Stomach (tissue), 19 donors: ENCODE measurements at places on chromosomes 1 and 21. TPM values are rescaled to one million over a fixed set of nuclear protein-coding genes. Genes with fewer than 3 reads are reported as not detected.
A peak's percentile ranks its signal among the peaks of the same experiment; 100 is the strongest.

DNA sequence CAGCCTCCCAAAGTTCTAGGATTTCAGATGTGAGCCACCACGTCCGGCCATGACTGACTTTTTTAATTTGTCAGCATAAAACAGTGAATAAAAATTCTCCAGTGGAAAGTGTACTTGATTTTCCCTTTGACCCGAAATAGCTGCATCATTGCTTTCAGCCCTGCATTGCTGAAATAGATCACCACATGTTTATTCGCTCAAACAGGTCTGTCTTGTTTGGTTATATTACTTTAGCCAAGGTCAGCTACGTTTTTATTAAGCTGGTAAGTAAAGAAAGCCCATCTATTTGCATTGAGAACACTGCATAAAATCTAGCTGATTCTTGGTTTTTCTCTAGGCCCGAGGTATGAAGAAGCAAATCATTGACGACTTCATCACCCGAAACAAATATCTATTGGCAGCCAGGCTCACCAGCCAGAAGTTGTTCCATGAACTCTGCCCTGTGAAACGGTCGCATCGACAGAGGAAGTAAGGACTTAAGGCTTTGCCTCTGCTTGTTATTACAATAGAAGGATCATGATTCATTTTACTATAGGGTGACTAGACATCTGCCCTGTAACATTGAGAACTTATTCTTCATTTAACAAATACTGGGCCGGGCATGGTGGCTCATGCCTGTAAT lies 25.6 kb downstream of the AGMAT start:
- no peaks in the 10 kb centered on the region for H3K27me3 ChIP-seq
- H3K4me1 ChIP-seq: no peaks in the 10 kb centered on the region
- peaks cover 56% of the 10 kb centered on the region for H3K36me3 ChIP-seq
- H3K4me3 ChIP-seq: no peak overlapping the region

Gene PUSL1
- total RNA-seq: 5.9 TPM

DNA sequence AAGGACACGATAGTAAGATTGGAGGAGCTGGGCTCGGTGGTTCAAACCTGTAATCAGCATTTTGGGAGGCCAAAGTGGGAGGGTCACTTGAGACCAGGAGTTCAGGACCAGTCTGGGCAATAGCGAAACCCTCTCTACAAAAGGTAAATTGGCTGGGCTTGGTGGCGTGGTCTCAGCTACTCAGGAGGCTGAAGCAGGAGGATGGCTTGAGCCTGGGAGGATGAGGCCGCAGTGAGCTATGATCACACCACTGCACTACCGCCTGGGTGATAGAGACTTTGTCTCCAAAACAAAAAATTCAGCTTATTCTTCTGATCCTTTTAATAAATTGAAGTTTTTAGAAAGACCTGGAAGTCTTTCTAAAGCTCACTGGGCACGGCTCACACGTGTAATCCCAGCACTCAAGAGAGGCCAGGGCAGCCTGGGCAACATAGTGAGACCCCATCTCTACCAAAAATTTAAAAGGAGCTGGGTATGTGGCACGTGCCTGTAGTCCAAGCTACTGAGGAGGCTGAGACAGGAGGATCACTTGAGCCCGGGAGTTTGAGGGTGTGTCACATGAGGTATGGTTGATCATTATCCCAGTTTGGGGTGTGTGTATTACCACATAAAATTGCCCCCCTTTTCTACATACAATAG lies 15.3 kb downstream of the MASP2 start:
- H3K4me3 ChIP-seq: no peak overlapping the region
- no peak for DNase-seq
- H3K27ac ChIP-seq: no peak overlapping the region
- no peaks in the 10 kb centered on the region for H3K27me3 ChIP-seq
- H3K4me1 ChIP-seq: no peaks in the 10 kb centered on the region
- peaks cover 33% of the 10 kb centered on the region for H3K36me3 ChIP-seq

DNA sequence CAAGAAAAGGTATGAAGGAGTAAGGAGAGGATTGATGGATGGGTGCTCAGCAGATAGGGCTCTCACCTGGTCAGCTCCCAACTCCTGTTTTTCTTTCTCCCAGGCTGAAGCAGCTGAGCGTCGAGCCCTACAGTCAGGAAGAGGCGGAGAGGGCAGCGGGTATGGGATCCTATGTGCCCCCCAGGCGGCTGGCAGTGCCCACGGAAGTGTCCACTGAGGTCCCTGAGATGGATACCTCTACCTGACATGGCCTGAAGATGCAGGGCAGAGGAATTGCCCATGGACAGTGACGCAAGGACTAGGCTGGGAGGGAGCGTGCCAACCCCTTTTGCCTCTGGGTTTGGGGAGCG lies 739 bp downstream of the ZNF593 start:
- H3K27ac ChIP-seq: no peak overlapping the region
- H3K4me3 ChIP-seq: peak overlapping the region; percentile 90
- peak; percentile 43 for DNase-seq
- peaks cover 25% of the 10 kb centered on the region for H3K4me1 ChIP-seq

Gene OR2T2
- not detected for total RNA-seq

- H3K4me3 ChIP-seq: no peak overlapping the region
- no peak for DNase-seq
- no peaks in the 10 kb centered on the region for H3K4me1 ChIP-seq
- H3K36me3 ChIP-seq: no peaks in the 10 kb centered on the region
Measured at GRCh38 chr1:234004591-234004990, 100.1 kb downstream of the SLC35F3 start.

Gene CD1E
- total RNA-seq: not detected

DNA sequence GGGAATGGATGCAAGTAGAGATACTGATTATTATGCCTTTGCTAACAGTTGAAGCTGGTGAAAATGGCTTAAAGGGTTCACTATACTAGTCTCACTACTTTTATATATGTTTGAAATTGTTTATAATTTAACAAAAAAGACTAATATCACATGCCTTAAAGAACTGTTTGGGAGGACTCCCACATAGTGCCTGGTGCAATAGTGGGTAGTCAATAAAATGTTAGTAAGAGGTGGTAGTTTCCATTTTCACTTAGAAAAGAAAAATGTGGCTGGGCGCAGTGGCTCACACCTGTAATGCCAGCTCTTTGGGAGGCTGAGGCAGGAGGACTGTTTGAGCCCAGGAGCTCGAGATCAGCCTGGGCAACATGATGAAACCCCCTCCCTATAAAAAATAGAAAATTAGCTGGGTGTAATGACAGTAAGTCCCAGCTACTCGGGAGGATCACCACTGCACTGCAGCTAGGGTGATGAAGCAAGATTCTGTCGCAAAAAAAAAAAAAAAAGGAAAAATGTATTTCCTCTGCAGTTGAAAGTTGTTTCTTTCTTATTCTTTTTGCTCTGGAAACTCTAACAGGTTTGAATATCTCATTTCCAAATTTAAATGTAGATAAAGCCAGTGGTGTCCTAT lies 24.5 kb downstream of the C21orf91 start:
- peak overlapping the region; percentile 74 for H3K27ac ChIP-seq
- no peak for DNase-seq
- peaks cover 11% of the 10 kb centered on the region for H3K36me3 ChIP-seq
- H3K4me1 ChIP-seq: no peaks in the 10 kb centered on the region
- no peak overlapping the region for H3K4me3 ChIP-seq

Gene GBP5
- 1.3 TPM for total RNA-seq

- H3K27me3 ChIP-seq: no peaks in the 10 kb centered on the region
- H3K4me1 ChIP-seq: no peaks in the 10 kb centered on the region
- no peaks in the 10 kb centered on the region for H3K36me3 ChIP-seq
- no peak overlapping the region for H3K27ac ChIP-seq
Measured at GRCh38 chr1:238191170-238191569, 300.4 kb upstream of the ZP4 start.

Gene APOBEC4
- total RNA-seq: not detected

- peak overlapping the region; percentile 99 for H3K27ac ChIP-seq
- no peak overlapping the region for H3K4me3 ChIP-seq
- H3K27me3 ChIP-seq: no peaks in the 10 kb centered on the region
- H3K4me1 ChIP-seq: peaks cover 99% of the 10 kb centered on the region
- peak; percentile 77 for DNase-seq
Measured at GRCh38 chr1:234725177-234726132, 115.5 kb upstream of the IRF2BP2 start.

- DNase-seq: no peak
- no peaks in the 10 kb centered on the region for H3K4me1 ChIP-seq
- no peak overlapping the region for H3K27ac ChIP-seq
- no peaks in the 10 kb centered on the region for H3K36me3 ChIP-seq
- no peaks in the 10 kb centered on the region for H3K27me3 ChIP-seq
Measured at GRCh38 chr1:23643736-23644554, 47.7 kb upstream of the RPL11 start.

GRCh38 chr1:114428083-114428754 lies 82.8 kb downstream of the TRIM33 start:
- H3K27ac ChIP-seq: no peak overlapping the region
- H3K36me3 ChIP-seq: peaks cover 58% of the 10 kb centered on the region
- H3K4me1 ChIP-seq: no peaks in the 10 kb centered on the region
- H3K4me3 ChIP-seq: no peak overlapping the region
- no peaks in the 10 kb centered on the region for H3K27me3 ChIP-seq

Gene C1orf56
- 1.3 TPM for total RNA-seq

- no peak for DNase-seq
- peaks cover 28% of the 10 kb centered on the region for H3K4me1 ChIP-seq
- no peaks in the 10 kb centered on the region for H3K36me3 ChIP-seq
- peak overlapping the region; percentile 69 for H3K27ac ChIP-seq
Measured at GRCh38 chr1:109726007-109726406, 14.0 kb downstream of the GSTM5 start.

Gene TRIM45
- total RNA-seq: 4.1 TPM

DNA sequence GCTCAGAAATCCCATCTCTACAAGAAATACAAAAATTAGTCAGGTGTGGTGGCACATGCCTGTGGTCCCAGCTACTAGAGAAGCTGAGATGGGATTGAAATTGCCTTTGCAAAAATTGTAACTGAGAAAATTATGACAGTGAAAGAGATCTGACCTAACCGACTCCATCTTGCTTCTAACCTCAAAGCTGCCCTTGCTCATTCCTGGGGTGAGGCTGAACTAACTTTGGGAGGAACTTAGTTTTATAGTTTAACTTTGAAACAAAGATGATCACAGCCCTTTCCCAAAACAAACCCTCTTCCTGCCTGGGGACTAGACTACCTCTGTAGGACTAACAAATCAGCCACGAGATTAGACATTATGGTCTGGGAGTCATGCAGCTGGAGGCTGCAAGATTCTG lies 33.8 kb upstream of the ERO1B start:
- H3K27me3 ChIP-seq: no peaks in the 10 kb centered on the region
- DNase-seq: no peak
- H3K4me3 ChIP-seq: no peak overlapping the region
- H3K4me1 ChIP-seq: no peaks in the 10 kb centered on the region
- H3K36me3 ChIP-seq: no peaks in the 10 kb centered on the region

Gene FAM131C
- not detected for total RNA-seq

Gene SLAMF9
- total RNA-seq: not detected

DNA sequence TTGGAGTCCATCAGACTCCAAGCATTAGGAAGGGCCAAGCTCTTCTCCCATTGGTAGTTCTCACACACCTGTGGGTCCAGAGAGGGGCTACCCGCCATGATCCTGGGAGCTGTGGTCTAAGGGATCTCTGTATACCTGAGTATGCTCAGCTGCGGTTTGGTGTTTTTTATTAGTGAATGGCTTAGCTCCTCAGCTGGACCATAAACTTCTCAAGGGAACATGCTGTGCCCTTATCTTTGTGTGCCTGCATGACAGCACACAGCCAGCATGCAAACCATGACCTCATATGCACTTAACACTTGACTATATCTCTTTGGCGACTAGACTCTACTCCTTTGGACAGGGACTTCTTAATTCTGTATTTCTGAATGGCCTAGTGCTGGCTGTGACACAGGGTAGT lies 94.5 kb downstream of the CD58 start:
- no peak overlapping the region for H3K4me3 ChIP-seq
- no peaks in the 10 kb centered on the region for H3K36me3 ChIP-seq
- peaks cover 18% of the 10 kb centered on the region for H3K4me1 ChIP-seq
- peak overlapping the region; percentile 84 for H3K27ac ChIP-seq
- no peaks in the 10 kb centered on the region for H3K27me3 ChIP-seq

Gene SPRR1A
- total RNA-seq: not detected

DNA sequence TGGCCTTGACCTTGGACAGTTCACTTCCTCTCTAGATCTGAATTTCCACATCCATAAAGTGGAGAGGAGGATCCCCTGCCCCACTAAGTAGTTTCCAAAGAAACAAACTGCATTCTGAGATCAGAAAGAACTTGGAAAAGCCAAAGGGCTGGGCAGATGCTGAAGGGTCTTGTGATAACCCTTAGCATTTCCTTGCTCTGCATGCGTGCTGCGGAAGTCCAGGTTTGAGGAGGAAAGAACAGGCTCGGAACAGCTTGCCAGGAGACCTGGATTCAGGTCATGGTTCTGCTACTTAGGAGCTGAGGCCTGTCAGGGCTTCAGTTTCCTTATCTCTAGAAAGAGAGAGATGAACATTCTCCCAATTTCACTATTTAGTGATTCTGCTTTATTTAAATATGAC lies 27.2 kb downstream of the IGFN1 start:
- H3K4me3 ChIP-seq: no peak overlapping the region
- no peaks in the 10 kb centered on the region for H3K27me3 ChIP-seq
- H3K4me1 ChIP-seq: no peaks in the 10 kb centered on the region
- no peak for DNase-seq
- no peaks in the 10 kb centered on the region for H3K36me3 ChIP-seq

DNA sequence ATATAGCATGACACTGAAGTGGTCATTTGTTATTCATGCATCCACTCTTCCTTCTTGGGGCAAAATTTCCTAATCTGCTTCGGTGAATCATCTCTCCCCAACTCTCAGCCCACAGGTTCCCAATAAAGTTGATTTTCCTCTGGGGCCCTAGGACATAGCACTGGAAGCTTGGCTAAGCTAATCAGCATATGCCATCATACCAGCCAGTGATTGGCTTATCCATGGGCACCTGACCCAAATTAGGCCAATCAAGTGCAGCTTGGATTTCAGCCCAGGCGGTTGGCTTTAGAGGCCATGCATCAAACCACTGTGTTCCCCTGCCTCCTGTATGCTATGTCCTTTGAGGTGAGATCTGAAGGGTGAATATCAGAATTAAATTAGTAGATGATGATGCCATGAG lies 58.9 kb downstream of the C1orf94 start:
- H3K36me3 ChIP-seq: no peaks in the 10 kb centered on the region
- H3K4me3 ChIP-seq: no peak overlapping the region
- DNase-seq: no peak
- H3K27me3 ChIP-seq: no peaks in the 10 kb centered on the region
- H3K4me1 ChIP-seq: no peaks in the 10 kb centered on the region

Gene KCNAB2
- 0.29 TPM for total RNA-seq

DNA sequence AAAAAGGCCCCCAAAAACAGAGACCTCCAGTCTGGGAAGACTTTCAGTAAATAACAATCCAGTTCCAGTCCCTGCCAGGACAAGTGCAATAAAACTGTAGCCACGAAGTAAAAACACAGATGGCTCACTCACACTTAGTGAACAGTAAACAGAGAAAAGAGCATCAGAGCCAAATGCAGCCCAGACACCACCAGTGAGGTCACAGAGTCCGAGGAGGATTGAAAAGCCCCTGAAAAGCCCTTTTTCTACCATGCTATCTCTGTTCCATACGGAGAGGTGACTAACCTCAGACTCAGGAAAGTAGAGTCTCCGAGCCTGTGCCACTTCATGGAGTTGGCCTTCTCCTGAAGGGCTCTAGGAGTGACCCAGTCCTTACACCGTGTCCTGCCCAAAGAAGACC lies 84.5 kb downstream of the COLGALT2 start:
- H3K27ac ChIP-seq: no peak overlapping the region
- no peak overlapping the region for H3K4me3 ChIP-seq
- no peaks in the 10 kb centered on the region for H3K27me3 ChIP-seq
- no peaks in the 10 kb centered on the region for H3K36me3 ChIP-seq
